Lower lobe of right lung (tissue), 2 donors: ENCODE measurements at places on chromosomes 7 and 10.

GRCh38 chr10:95454940-95455339 lies 106.2 kb downstream of the SORBS1 start:
- no peak for DNase-seq
- H3K4me3 ChIP-seq, result no peak overlapping the region
- H3K4me1 ChIP-seq, result no peaks in the 10 kb centered on the region
- H3K36me3 ChIP-seq, result no peaks in the 10 kb centered on the region

GRCh38 chr7:121202125-121202524 lies 126.7 kb upstream of the WNT16 start:
- H3K27me3 ChIP-seq, result no peaks in the 10 kb centered on the region
- H3K4me1 ChIP-seq, result no peaks in the 10 kb centered on the region
- DNase-seq, result no peak
- no peak overlapping the region for H3K27ac ChIP-seq
- H3K36me3 ChIP-seq, result no peaks in the 10 kb centered on the region

DNA sequence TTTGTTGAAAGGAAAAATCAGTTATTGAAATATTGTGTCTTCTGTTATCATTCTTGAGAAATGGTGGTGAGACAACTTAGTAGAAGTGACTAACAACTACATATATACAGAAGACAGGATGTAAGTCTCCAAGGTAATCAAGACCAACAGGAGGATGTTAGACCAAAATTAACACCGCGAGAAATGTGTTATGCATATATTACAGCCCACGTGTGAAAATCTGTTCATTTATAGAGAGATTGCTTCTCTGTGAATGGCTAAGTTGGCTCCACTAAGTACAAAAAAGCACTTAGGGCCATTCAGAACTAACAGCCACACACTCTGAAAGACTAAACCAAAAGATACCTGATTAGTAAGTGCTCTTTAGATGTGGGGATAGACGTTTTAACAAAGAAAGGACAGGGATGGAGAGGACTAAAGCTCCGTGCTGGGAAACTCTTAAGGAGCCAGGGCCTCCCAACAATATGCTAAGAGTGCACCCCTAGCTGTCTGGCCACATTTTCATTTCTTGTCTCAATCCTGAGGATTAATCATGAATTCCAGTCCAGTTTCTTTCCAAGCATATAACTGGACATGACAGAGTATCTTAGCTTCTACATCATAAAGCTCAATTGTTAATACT lies 26.5 kb downstream of the HDAC9 start:
- no peak overlapping the region for H3K4me3 ChIP-seq
- H3K36me3 ChIP-seq, result no peaks in the 10 kb centered on the region
- no peaks in the 10 kb centered on the region for H3K4me1 ChIP-seq
- DNase-seq, result no peak
- no peak overlapping the region for H3K27ac ChIP-seq

GRCh38 chr10:58440484-58440883 lies 55.3 kb downstream of the TFAM start:
- no peaks in the 10 kb centered on the region for H3K36me3 ChIP-seq
- H3K4me3 ChIP-seq, result no peak overlapping the region
- no peak overlapping the region for H3K27ac ChIP-seq
- H3K27me3 ChIP-seq, result no peaks in the 10 kb centered on the region

GRCh38 chr7:142717453-142717852 lies 31.8 kb upstream of the PRSS1 start:
- no peak overlapping the region for H3K4me3 ChIP-seq
- H3K27me3 ChIP-seq, result no peaks in the 10 kb centered on the region
- no peak overlapping the region for H3K27ac ChIP-seq

DNA sequence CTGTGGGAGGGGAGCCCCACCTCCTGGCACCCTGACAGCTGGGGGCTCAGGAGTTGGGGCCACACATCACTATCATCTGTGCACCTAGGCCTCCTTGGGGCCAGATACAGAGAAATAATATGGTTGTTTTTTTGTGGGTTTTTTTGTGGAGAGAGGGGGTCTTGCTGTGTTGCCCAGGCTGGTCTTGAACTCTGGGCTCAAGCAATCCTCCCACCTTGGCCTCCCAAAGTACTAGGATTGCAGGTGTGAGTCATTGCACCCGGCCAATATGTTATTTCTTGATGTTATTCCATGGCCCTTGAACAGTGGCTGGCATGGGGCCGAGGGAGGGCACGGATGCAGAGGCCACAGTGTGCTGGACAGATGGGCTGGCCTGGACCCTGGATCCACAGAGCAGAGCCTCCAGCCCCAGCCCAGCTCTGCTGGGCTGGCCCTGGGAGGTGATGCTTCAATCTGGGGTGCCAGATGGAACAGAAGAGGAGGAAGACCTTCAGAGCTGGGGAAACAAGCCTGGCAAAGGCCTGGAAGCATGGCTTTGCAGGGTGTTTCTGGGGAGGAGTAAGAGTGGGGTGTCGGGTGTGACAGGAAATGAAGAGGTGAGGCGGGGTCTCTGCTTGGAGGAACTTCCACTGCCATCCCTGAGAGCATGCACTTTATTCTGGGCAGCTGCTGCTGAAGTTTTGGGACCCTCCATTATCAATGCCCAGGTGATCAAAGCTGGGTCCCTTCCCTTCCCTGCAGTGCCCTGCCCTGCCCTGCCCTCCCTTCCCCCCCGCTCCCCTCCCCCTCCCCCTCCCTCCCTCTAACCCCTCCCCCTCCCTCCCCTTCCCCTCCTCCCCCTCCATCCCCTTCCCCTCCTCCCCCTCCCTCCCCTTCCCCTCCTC lies 3.7 kb upstream of the FZD9 start:
- H3K4me1 ChIP-seq, result peaks cover 6% of the 10 kb centered on the region
- H3K4me3 ChIP-seq, result no peak overlapping the region
- no peaks in the 10 kb centered on the region for H3K36me3 ChIP-seq
- H3K27ac ChIP-seq, result no peak overlapping the region
- DNase-seq, result no peak
- H3K27me3 ChIP-seq, result peaks cover 34% of the 10 kb centered on the region

- DNase-seq, result no peak
- no peaks in the 10 kb centered on the region for H3K36me3 ChIP-seq
- no peak overlapping the region for H3K27ac ChIP-seq
- no peak overlapping the region for H3K4me3 ChIP-seq
Observed at GRCh38 chr7:101586078-101586905, 42.8 kb downstream of the MYL10 start.

- no peak for DNase-seq
- no peaks in the 10 kb centered on the region for H3K4me1 ChIP-seq
- H3K27me3 ChIP-seq, result no peaks in the 10 kb centered on the region
- H3K36me3 ChIP-seq, result no peaks in the 10 kb centered on the region
- H3K4me3 ChIP-seq, result no peak overlapping the region
Observed at GRCh38 chr7:29496355-29497020, 67.1 kb upstream of the PRR15 start.

GRCh38 chr10:60597513-60597912 lies 180.8 kb upstream of the CDK1 start:
- H3K4me1 ChIP-seq, result no peaks in the 10 kb centered on the region
- no peaks in the 10 kb centered on the region for H3K36me3 ChIP-seq
- no peak overlapping the region for H3K4me3 ChIP-seq
- no peaks in the 10 kb centered on the region for H3K27me3 ChIP-seq

DNA sequence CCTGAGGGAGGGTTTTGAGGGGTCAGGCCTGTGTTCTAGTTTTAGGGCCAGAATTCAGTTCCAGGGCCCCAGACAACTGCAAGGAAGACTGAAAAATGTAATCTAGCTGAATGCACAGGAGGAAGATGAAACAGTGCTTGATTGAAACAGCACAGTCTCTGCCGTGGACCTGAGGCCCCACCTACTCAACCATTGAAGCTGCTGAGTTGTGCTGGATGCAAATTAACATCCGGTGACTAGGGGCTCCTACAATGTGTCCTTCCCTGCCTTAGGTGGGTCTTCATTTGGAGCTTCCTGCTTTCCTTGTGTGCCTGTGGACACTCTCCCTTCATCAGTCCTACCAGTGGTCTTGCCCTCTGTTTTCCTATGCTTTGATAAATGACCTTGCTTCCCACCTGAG lies 5.7 kb downstream of the GLRX3 start:
- H3K27ac ChIP-seq, result no peak overlapping the region
- peaks cover 27% of the 10 kb centered on the region for H3K36me3 ChIP-seq
- no peak overlapping the region for H3K4me3 ChIP-seq
- DNase-seq, result no peak

- no peaks in the 10 kb centered on the region for H3K4me1 ChIP-seq
- H3K4me3 ChIP-seq, result no peak overlapping the region
- H3K36me3 ChIP-seq, result no peaks in the 10 kb centered on the region
Observed at GRCh38 chr7:3087243-3087755, 43.6 kb upstream of the CARD11 start.

DNA sequence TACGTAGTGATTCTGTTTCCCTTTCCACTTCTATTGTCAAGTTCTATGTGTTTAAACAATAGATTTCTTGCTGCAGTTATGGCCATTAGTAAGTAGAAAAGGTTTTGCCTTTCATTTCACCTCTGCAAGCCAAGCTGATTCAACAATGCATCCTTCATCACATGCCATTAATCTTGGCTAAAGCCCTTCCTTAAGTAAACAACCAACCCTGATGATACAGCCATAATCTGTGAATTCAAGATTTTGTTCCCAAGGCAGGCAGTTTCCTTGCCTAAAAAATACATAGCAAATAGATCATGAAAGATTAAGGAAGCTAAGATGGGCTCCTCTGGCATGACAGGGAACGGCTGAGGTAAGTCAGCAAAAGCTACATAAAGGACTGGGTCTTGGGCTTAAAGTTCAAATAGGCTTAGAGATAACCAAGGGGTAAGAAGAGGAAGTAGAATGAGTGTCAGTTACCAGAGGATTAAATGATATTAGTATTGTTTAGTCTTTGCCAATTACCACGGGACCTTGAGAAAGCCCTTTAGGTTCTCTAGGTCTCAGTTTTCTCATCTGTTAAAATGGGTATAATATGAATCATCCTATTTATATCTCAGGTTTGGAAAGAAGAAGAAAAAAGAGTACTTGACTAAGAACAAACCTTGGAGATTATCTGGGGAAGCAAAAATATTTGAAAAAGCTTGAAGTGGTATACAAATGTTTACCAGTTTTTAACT lies 35.9 kb upstream of the ANK3 start:
- no peaks in the 10 kb centered on the region for H3K4me1 ChIP-seq
- no peak for DNase-seq
- H3K4me3 ChIP-seq, result no peak overlapping the region
- H3K27me3 ChIP-seq, result no peaks in the 10 kb centered on the region

GRCh38 chr10:101710059-101710695 lies 15.2 kb upstream of the FBXW4 start:
- H3K4me1 ChIP-seq, result no peaks in the 10 kb centered on the region
- peaks cover 14% of the 10 kb centered on the region for H3K27me3 ChIP-seq
- DNase-seq, result no peak
- H3K4me3 ChIP-seq, result no peak overlapping the region

GRCh38 chr7:16524332-16524731 lies 2.3 kb upstream of the LRRC72 start:
- H3K27me3 ChIP-seq, result no peaks in the 10 kb centered on the region
- H3K4me1 ChIP-seq, result no peaks in the 10 kb centered on the region
- H3K4me3 ChIP-seq, result no peak overlapping the region
- no peak overlapping the region for H3K27ac ChIP-seq

DNA sequence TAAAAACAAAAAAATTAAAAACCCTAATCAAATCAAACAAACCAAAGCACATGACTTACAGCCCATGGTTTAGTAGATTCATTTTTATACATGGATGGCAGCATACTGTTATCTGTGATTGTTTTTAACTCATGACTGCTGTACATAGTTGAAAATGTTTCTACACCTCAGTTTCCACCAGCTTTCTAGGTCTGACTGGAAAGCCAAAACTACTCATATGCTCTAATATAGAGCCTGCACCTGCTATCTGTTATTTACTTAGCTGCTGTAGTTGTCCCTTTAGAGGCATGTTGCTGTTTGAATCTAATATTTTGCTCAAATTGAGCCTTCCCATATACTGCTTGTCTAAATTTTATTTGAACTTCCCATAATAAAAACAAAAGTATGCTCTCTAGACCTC lies 289.9 kb upstream of the LRRN3 start:
- H3K36me3 ChIP-seq, result no peaks in the 10 kb centered on the region
- no peaks in the 10 kb centered on the region for H3K27me3 ChIP-seq
- H3K4me3 ChIP-seq, result no peak overlapping the region
- H3K27ac ChIP-seq, result no peak overlapping the region
- no peak for DNase-seq

- no peak overlapping the region for H3K4me3 ChIP-seq
- DNase-seq, result no peak
- peaks cover 5% of the 10 kb centered on the region for H3K4me1 ChIP-seq
- H3K27ac ChIP-seq, result no peak overlapping the region
- no peaks in the 10 kb centered on the region for H3K27me3 ChIP-seq
Observed at GRCh38 chr7:117041007-117041406, 87.7 kb downstream of the ST7 start.

- H3K4me3 ChIP-seq, result no peak overlapping the region
- no peaks in the 10 kb centered on the region for H3K27me3 ChIP-seq
- no peaks in the 10 kb centered on the region for H3K4me1 ChIP-seq
- no peak overlapping the region for H3K27ac ChIP-seq
- no peak for DNase-seq
- peaks cover 17% of the 10 kb centered on the region for H3K36me3 ChIP-seq
Observed at GRCh38 chr7:107364787-107365186, 105.1 kb upstream of the GPR22 start.
